ENCODE measurements at places on chromosomes 6 and 20.

DNA sequence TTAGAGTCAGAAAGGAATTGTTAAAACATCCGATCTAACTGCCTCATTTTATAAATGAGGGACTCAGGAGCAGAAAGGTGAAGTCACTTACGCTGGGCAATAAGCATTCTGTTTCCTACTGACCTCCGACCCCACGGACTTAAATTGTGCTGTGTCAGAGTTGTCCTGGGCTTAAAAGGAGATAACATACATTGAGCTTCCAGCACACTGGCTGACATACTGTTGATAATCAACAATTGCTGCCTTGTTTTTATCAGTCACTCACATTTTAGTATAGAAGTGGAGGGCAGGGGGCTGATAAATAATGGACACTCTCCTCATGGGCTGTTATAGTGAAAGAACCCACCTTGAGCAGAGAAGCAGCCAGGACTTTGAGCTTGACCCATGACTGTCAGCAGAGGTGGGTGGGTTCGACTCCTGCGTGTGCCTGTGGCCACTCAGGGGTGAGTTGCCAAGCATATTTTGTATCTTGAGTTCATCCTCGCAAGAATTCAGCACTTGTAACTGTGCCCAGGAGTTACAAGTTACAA is 166.5 kb upstream of the JARID2 start:
- no peak for DNase-seq

DNA sequence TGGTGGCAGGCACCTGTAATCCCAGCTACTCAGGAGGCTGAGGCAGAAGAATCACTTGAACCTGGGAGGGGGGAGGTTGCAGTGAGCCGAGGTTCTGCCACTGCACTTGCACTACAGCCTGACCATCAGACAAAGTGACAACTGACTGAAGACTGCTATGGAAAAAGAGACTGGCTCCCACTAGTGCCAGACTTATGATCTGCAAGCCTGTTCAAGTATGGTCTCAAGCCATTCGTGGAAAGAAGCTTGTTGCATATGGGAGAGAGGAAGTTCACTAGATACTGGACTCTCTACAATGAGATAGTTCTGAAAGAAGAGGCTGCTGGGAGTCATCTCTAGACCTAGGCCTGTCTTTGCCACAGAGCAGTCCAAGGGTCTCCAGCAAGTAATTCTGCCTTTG is 26.7 kb downstream of the MDN1 start:
- DNase-seq, result no peak

DNA sequence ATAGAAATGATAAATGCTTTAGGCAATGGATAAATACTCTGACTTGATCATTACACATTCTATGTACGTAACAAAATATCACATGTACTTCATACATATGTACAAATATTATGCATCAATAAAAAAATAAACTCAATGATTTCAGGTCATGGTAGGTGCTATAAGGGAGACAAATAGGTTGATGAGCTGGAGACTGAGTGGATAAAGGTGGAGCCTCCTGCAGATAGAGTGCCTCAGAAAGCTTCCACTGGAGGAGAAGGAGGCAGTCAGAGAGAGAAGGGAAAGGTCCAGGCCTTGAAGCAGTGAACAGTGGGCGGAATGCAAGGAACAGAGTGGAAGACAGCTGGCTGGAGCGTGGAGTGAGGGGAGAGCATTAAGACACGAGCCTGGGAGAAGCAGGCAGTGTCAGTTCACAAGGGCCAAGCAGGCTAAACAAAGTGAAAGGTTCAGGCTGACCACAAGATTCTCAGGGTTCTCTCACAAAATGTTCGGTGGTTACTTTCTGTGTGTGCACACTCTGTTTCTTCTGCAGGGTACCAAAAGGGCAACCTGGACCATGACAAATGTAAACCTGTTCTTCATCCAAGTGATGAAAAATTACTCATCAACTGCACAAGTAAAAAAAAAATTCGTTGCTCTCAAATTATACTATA is 55.9 kb upstream of the SEC63 start:
- no peak for DNase-seq

GRCh38 chr6:40097590-40097989 is 163.3 kb upstream of the MOCS1 start:
- DNase-seq, result peak; percentile 5

DNA sequence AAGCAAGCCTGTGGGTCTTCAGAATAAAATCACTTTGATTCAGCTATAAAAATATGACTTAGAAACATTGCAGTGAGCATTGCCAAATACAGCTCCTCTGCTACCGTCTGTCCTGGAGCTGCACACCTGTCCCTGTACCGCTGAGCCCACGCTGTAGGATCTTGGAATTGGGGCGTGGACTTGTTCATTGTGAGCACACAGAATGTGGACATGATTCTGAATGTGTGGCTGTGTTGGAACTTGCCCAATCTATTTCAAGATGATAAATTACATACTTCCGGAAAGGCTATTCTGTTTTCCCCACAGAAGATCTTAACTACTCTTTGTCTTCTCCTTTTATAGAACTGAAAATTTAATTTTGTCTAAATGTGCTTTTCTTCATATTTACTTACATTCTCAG is 107.3 kb downstream of the UST start:
- DNase-seq, result no peak

- no peak for DNase-seq
These were observed 6.7 kb upstream of the NEU1 start for GRCh38 chr6:31869343-31869742.

- DNase-seq, result no peak
These were observed 27.1 kb downstream of the PREP start for GRCh38 chr6:105375797-105376196.

DNA sequence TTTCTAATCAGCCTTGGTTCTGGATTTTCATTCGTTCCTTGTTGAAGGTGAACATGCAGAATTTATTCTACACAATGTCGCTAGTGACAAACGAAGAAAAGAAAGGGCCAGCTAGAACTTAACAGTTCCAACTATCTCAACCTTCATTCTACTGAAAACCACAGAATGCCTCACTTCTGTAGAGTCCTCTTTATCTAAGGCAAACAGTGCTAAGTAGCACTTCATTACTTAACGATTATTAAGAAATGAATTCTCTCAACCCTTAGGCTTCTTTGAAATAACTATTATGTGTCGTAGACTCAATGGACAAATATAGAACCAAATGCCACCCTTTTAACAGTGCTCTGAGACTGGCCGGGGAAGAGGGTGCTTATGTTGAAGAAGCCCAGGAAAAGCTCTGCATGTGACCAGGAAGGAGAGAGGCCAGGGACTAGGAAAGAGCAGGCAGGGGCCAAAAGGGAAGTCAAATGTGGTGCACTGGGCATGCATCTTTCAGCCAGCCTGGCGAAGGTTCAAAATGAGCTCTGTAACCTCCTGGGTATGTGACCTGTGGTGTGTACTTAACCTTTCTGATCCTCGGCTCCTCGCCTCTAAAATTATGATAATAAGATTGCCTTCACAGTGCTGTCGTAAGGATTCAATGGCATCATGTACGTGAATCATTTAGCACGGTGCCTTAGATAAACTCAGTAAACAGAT is 55.4 kb upstream of the BMP2 start:
- DNase-seq, result no peak

DNA sequence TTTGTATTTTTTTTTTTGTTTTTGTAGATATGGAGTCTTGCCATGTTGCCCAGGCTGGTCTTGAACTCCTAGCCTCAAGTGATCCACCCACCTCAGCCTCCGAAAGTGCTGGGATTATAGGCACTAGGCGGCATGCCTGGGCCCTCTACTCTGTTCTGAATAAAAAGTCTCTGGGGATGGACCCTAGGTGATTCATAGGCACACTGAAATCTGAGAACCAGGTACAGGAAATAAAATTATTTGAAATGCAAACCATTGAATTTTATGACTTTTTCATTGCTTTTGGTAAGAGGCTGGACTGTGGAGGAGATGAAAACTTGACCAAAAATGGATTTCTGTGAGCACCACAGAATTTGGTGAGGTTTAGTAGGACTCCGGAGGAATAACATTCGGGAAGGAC is 117.5 kb downstream of the PRIM2 start:
- DNase-seq, result no peak

- no peak for DNase-seq
These were observed 12.4 kb upstream of the DEK start for GRCh38 chr6:18276610-18277236.

DNA sequence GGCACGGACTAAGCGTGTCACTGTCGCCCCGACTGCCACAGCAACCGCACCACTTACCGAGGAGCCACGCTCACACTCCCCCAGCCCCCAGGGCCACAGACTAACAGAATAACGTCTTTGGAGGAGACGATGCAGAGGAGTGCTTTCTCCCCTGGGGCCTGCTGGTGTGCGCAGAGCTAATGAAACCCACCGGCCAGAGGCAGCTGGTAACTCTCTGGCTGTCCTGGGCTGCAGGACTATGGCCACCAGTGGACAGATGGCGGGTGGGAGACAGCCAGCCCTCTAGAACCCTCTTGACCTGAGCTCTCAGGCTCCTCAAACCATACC is 228.0 kb downstream of the DLL1 start:
- DNase-seq, result no peak

GRCh38 chr6:36852481-36853147 is 13.4 kb upstream of the CPNE5 start:
- DNase-seq, result no peak

GRCh38 chr6:138491017-138491416 is 8.3 kb downstream of the NHSL1 start:
- DNase-seq, result no peak

DNA sequence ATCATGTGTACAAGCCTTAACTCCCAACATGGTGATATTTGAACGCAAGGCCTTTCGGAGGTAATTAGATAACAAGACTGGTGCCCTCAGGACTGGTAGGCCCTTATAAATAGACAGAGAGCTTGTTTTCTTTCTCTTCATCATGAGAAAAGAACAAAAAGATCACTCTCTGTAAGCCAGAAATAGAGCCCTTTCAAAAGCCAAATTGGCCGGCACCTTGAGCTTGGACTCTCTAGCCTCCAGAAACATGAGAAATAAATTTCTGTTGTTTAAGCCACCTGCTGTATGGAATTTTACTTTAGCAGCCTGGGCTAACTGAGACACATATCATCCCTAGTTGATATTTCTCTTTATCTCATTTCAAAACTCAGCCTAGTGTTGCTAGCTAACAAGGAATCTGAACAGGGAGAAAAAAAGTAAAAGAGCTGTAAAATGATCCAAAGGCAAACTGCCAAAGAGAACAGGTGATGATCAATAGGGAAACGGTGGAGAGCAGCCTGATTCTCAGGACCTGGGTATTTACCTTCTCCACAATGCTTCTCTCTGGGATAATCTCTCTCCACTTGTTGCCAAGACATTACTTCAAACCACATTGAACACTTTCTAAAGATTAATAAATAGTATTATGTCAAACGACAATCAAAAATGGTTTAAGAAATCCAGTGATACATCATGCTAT is 6.1 kb downstream of the COL21A1 start:
- DNase-seq, result no peak

GRCh38 chr6:112360498-112360897 is 13.4 kb downstream of the RFPL4B start:
- no peak for DNase-seq

DNA sequence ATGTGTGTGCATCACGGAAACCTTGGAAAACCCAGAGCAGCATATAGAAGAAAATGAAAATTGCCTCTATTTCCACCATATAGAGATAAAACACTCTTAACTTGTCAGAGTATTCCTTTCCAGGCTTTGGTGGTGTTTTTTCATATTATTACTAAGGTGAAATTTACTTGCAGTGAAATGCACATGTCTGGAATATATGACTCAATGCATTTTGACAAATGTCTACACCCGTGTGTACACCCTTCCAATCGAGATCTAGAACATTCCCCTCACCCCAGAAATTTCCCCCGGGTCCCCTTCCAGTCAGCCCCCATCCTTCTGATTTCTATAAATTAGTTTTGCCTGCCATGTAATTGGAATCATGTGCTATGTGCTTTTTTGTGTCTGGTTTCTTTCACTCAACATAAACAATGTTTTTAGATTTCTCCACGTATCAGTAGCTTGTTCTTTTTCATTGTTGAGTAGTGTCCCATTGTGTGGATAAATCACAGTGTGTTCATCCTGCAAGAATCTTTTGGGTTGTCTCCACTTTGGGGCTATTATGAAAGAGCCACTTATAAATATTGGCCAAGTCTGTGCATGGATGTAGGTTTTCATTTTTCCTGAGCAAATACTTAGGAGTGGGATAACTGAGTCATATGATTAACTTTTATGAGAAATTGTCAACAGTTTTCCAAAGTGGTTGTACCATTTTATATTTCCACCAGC is 19.9 kb upstream of the PREX1 start:
- no peak for DNase-seq

DNA sequence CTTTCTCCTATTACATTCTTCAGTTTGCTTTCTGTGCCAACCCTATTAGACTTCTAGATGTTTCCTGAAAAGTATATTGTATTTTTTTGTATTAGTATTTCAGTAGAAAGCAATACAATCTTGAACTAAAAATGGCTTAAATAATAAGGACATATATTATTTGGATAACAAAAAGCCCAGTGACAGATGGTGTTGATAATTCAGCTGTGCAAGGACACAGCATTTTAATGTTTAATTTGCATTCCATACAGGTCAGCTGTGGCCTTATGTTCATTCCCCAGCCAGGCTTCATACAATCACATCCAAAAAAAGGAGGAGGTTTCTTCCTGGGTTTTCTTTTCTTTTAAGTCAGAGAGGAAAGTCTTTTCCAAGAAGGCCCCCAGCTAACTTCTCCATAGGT is 236.9 kb downstream of the CD109 start:
- peak; percentile 60 for DNase-seq

DNA sequence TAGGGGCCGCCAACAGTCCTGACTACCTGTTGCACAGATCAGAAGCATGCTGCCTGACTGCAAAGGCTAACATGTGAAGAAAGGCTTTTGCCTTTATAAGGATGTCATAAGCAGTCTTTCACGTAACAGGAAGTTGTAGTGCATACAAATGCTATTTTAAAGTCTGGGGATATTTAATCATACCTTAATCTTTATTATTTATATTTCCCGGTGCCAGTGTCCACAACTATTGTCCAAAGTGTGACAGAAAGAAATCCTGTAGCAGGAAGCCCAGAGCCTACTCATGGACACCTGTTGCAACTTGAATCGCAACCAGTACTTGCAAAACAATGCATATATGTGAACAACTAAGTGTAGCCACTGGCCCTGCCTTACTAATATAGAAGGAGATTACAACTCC is 235.8 kb downstream of the ALDH8A1 start:
- DNase-seq, result no peak

DNA sequence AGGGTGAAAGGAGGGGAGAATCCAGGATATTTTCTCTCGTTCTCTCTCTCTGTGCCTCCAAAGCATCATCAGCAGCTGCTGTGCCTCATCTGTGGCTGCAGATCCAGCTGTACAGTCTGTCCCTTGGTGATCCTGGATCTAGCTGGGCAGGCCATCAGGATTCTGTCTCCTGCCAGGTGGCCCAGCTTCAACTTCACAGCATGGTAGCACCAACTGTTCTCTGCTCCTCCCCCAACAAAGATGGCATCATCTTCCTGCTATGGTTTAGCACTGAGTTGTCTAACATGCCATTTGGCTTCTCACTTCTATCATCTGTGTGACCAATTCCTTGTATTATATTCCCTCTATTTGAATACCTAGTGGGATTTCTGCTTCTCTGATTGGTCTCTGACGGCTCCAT is 28.6 kb upstream of the ARFGEF2 start:
- peak; percentile 73 for DNase-seq

Measured in NCI-H1694 (cell line).